ENCODE measurements at places on chromosomes 16 and 17. TPM values are rescaled to one million over a fixed set of nuclear protein-coding genes. Genes with fewer than 3 reads are reported as not detected.

The MYH11 gene
- total RNA-seq, result 0.36 TPM

The TPPP3 gene
- total RNA-seq, result 0.97 TPM

The NAGS gene
- total RNA-seq, result 1.1 TPM

The MPG gene
- 153 TPM for total RNA-seq

The TNS4 gene
- 0.24 TPM for total RNA-seq

The MED31 gene
- 4.6 TPM for total RNA-seq

The CLEC19A gene
- total RNA-seq, result not detected

The LGALS9B gene
- total RNA-seq, result not detected

The ZP2 gene
- total RNA-seq, result not detected

The HOXB7 gene
- 1.6 TPM for total RNA-seq

The ZNF276 gene
- total RNA-seq, result 18.5 TPM

The MAPK7 gene
- 39.2 TPM for total RNA-seq

The KRT28 gene
- total RNA-seq, result not detected

The C16orf96 gene
- total RNA-seq, result 0.12 TPM

The TEX14 gene
- under 0.01 TPM for total RNA-seq

The CACNG3 gene
- total RNA-seq, result not detected

The HOXB8 gene
- total RNA-seq, result not detected

The KRTAP4-16 gene
- not detected for total RNA-seq

The PPM1E gene
- 0.49 TPM for total RNA-seq

The ZSCAN10 gene
- total RNA-seq, result not detected

The TBC1D26 gene
- total RNA-seq, result not detected

The KRTAP9-6 gene
- not detected for total RNA-seq

The KRTAP4-3 gene
- total RNA-seq, result not detected

The MYO1C gene
- total RNA-seq, result 338 TPM

Data from hair follicle dermal papilla cell (primary cell).